ENCODE measurements at places on chromosomes 12 and 14.
A peak's percentile ranks its signal among the peaks of the same experiment; 100 is the strongest.

GRCh38 chr12:38424436-38424835 is 107.9 kb downstream of the ALG10B start:
- no peak for DNase-seq

GRCh38 chr12:6652391-6652790 is 5.2 kb upstream of the ACRBP start:
- no peak for DNase-seq

- no peak for DNase-seq
These were observed 31.4 kb downstream of the FGD6 start for GRCh38 chr12:95185854-95186253.

DNA sequence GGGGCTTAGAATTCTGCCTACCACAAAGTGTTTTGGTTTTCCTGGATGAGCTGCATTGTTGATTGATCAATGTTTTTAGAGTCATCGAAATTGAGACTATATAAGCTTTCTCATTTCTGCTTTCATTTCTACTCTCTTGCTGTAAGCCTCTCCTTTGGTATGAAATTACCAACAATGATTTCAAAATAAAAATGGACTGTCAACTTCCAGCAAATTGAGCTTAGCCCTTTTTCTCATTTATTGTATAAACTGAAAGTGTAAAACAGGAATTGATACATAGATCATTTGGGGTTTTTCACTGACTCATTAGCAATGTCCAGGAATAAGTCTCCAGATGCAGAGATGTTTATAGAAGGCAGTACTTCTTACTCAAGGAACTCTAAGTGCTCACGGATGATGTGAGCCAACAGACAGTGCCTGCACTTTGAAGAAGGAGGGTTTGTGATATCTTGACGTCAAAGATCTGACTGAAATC is 20.0 kb upstream of the PCNX1 start:
- no peak for DNase-seq

- no peak for DNase-seq
These were observed 94.9 kb downstream of the DUSP16 start for GRCh38 chr12:12467688-12468261.

- no peak for DNase-seq
These were observed at the start of gene PAPLN for GRCh38 chr14:73237219-73237785. Gene PAPLN (plus strand): TSS chr14:73237506. CDS start chr14:73239779, 2,273 bp downstream.

DNA sequence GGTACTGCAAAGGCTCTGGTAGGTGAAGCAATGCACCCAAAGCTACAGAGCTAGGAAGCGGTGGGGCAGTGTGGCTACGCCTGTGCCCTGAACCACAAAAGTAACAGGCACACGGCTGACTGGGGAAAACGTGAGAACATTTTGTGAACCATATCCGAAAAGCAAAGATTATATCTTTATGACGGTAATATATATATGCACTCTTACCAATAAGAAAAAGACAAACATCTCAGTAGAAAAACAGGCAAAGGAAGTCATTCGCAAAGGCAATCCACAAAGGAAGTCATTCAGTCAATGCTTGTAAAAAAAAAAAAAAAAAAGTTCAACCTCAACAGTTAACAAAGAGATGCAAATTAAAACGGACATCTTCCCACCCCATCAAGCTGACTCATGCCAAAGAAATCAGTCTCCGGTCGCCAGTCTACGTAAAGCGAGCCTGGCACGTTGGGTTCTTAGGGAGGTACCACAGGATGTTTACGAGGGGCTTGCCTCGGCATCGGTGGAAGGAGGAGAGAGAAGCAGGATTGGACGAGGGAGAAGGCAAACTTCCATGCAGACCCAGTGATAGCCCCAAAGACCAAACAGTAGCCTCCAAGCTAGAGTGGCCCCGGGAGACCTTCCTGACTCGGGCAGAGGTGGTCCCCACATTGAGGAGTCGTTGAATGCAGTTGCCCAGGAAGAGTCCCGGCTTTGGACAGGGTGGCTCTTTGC is 39.4 kb upstream of the PPP2R5C start:
- DNase-seq = peak; percentile 60

- no peak for DNase-seq
These were observed 210.4 kb downstream of the ETV6 start for GRCh38 chr12:11859705-11860425.

DNA sequence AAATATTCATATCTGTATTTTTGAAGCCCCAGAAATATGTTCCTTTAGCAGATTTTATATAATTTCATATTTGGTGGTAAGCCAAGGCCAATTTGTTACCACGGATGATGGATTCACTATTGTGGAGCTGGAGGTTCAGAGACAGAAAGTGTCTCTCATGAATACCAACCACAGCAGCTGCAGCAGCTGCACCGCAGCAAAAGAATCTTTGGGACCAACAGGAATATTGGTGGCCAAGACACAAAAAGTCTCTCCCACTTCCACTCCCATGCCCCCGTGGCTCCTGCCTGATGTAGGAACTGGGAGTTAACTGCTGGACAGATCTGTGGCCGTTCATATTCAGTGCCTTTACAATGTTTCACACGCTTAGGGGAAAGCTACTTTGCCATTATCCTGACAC is 155.3 kb downstream of the ADAMTS20 start:
- DNase-seq = no peak

- DNase-seq = no peak
These were observed 4.7 kb upstream of the SMIM10L1 start for GRCh38 chr12:11166300-11166699.

GRCh38 chr14:69710378-69710777 is 56.6 kb upstream of the SRSF5 start:
- no peak for DNase-seq

- DNase-seq = no peak
These were observed 5.3 kb upstream of the SOCS2 start for GRCh38 chr12:93567174-93567573.

GRCh38 chr14:96576359-96576758 is 74.2 kb downstream of the PAPOLA start:
- no peak for DNase-seq

DNA sequence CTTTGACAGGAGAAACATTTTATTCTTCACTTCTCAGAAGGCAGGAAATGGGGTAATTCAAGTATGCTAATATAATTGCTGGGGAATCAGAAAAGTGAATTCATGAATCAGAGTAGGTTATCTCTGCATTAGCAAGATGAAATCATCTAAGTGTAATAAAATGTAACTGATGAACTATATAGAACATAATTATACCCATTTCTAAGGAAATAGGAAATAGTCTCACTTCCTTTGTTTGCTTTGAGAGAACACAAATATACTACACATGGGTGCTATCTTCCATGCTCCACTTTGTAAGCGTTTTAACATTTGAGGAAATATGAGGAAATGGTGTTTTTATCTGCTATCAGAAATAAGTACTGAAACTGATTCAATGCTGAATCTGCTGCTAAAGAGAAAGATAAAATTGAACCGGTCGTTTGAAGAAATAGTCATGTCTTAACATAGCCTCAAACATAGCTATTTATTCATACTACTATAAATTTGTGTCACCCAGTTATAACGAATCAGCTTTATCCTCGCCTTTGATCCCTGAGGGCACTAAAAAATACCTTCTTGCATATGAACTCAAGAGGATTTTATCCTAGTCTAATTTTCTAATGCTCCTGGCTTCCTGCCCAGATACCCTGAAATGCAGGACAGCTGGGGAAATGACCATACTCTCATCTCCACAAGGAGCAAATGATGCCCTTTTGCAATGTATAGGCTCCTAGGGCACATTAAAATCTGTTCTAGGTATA is 696.0 kb downstream of the C12orf50 start:
- DNase-seq = no peak

DNA sequence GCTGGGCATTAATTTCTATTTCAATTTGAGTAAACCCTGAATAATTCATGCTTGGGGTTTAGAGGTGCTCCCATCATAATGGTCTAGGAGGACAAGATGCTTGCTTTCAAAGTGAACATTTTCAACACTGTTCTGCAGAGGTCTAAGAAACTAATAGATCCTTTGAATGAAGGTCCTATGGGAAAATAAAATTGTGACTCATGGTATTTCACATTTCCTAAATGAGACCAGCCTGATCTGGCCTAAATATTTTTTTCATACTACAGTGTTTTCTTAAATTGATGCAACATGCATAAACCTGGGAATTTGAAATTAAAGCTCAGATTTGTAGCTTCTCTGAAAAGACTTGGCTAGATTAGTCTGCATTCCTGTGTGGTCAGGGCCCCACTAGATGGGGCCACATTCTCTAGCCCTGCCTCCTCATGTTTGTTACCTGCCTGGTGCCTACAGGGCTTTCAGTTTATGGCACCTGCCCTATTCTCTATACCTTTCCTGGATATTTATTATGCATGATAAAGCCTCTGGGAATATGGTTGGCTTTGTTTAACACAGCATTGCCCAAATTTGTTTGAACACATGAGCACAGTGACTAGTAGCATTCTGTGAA is 112.7 kb downstream of the METTL25 start:
- DNase-seq = no peak

GRCh38 chr12:9134981-9135628 is 19.4 kb upstream of the A2M start:
- DNase-seq = no peak

DNA sequence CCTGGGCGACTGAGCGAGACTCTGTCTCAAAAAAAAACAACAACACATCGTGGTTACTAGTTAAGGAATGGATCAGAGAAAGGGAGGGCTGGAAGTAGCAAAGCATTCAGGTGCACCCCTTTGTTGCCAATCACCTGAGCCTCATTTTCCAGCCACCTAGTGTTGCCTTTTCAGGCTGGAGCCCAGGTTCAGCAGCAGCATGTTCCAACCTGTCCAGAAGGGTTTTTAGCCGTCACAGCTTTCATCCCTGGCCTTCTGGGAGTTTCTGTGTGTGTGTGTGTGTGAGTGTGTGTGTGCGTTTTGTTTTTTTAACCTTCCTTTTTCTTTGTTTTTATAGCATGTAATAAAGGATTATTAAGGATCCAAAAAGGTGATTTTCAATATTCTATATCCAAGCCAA is 121.1 kb upstream of the ATF1 start:
- DNase-seq = no peak

- no peak for DNase-seq
These were observed 111.0 kb downstream of the BBS10 start for GRCh38 chr12:76237086-76237701.

- DNase-seq = no peak
These were observed 5.5 kb downstream of the CARMIL3 start for GRCh38 chr14:24057271-24057670.

DNA sequence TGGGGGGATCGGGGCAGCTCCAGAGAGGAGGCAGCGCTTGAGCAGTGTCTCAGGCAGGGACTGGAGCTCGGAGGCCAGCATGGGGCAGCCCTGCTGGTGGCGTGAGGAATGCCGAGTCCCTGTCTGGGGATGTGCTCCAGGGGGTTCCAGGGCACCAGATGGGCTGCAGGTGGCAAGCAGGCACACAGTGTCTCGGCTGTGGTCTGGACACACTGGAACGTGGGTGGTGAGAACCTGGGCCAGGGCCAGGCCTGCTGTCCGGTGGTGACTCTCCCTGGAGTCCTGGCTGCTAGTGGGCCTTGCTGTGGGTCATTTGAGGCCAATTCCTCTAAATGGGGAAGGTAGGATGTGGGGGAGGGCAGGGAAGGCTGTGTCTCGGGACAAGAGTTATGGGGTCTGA is 199.4 kb upstream of the RTL1 start:
- no peak for DNase-seq

DNA sequence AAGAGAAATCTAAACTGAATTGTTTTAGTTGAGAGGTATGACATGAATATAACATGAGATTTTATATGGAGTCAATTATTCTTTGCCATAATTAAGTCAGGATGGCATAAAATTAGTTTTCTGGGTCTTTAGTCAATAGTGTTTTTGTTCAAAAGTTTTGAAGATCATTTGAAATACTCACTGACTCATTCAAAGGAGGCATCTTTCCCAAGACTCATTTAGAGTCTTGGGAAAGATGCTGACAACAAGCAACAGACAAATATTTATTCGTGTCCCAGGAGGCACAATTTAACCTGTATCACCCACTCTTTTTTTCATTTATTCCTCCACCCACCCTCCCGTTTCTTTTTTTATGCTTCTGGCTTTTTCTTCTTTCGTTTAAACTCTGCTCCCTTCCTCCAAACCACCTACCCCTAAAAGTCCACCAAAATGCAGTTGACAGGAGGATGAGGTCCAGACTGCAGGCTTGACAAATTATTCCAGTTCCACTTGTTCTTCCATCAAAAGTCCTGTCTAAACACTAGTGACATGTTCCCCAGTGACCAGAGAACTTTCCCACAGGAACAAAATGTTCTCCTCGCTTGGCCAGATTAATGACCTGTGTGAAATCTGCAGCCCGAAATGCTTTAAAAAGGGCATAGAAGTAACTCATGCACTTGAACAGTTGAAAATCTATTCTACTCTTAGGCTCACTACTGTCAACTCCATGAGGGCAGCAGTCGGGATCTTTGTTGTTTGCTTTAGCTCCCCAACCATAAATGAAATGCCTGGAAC is 43.3 kb upstream of the CSRP2 start:
- DNase-seq = no peak

DNA sequence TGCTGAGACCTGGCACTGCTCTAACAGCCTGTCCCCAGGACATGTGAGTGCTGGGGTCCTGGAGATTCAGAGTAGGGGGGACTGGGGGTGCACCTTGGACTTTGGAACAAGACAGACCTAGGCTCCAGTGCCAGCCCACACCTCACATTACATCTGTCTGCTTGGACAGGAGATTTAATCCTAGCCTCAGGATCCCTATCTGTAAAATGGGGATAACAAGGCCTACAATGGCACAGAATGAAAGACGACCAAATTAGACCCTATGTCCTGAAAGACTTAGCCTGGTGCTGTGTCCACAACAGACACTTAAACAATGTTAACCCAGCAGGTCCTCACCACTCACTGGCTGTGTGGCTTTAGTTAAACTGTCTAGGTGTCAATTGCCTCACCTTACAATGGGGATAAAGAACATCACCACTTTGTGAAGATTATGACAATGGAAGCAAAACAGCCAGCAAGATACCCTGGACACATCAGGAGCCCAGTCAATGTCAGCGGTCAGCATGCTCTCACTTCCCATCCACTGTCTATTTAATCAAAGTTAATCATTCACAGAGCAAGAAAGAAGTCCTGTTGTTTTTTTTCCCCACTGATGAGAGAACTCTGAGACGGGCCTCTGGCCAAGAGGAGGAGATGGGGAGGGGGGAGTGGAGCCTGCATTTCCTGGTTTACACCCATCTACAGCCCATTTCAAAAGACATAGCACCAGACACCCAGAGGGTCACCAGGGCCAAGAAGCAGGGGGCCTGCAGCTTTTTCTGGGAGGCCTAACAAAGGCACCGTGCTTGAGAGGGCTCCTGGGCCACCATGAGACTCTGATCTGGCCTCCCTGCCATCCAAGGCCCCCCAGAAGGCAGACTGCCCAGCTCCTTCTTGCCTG is 40.6 kb downstream of the ACTN1 start:
- no peak for DNase-seq

DNA sequence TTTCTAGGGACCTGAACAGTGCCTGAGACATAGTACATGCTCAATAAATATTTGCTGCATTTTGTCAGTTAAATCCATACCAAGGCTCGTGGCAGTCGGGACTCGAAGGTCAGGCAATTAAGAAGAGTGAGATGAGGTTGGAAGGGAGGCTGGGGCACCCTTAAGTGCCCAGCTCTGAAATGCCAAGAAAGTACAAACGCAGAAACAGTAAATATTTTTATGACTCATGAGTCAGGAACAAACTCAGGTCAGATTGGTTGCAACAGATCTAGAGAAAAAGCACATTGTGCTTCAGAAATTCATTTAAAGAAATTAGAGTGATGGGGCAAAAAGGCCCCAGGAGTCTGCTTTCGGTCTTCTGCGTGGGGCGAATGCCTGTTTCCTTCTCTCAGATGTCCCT is 83.0 kb upstream of the FZD10 start:
- DNase-seq = no peak

- DNase-seq = no peak
These were observed 626 bp downstream of the TXNDC16 start for GRCh38 chr14:52551696-52552062.

GRCh38 chr12:114272071-114272470 is 133.9 kb downstream of the TBX5 start:
- DNase-seq = no peak
